ENCODE measurements at places on chromosomes 5 and 9.

GRCh38 chr5:96072138-96072790 is 110.6 kb upstream of the ELL2 start:
- DNase-seq, result no peak

- DNase-seq, result no peak
These were observed 191.9 kb upstream of the PUM3 start for GRCh38 chr9:3035579-3036332.

- no peak for DNase-seq
These were observed 1055.9 kb downstream of the CDH18 start for GRCh38 chr5:18932081-18932480.

- DNase-seq, result no peak
These were observed 537.8 kb upstream of the DAP start for GRCh38 chr5:11298877-11299276.

- peak; percentile 90 for DNase-seq
These were observed 42.3 kb upstream of the NOTCH1 start for GRCh38 chr9:136587944-136588662.

DNA sequence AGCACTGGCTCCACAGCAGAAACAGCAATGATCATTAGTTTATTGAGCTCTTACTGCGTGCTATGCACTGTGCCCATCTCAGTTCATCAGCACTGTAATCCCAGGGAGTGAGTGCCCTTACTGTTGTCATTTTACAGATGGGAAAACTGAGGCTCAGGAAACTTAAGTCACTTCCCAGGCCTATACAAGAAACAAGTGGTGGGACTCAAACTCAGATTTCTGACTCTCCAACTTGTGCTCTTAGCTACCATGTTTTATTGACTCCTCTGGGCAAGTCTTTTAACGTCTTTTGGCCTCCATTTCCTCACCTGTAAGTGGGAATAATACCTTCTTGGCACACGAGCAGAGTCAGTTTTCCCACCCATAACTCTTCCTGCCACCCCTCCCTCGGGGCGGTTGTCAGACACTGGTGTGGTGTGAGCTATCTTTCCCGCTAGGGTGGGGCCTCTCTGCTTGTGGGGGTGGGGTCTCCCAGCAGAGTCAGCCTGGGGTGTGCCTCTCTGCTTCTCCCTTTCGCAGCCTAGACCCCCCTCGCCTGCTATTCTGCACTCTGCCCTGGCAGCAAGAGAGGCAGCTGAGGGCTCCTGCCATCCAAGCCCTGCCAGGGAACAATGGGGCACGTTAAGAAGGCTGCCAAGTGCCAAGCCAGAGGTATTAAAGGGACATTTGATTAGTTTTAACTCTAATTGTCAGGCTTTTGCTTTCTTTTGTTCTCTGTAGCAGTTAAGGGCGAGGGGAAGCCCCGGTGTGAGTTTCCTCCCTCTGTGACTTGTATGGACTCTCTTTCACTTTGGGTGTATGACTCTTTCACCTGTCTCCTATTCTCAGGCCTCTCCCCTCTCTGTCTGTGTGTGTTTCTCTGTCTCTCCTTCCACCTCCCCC is 12.1 kb downstream of the GALNT10 start:
- no peak for DNase-seq

DNA sequence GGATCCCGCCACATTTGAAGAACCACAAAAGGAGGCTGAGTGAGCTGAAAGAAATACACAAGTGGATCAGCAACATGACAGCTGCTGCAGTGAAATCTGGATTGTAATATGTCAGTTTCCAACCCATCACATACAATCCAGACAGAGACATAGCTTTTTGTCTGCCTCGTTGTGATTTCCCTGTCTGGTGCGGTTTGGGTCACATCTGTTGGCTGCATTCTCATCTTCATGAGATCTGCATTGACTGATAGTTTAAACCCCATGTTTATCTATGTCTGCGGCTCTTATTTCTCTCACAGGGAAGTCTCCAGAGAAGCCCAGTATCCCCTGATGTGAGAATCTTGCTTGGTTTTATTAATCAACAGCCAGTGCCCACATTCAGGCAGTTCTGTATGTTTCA is 403.1 kb upstream of the ZNF608 start:
- DNase-seq, result no peak

DNA sequence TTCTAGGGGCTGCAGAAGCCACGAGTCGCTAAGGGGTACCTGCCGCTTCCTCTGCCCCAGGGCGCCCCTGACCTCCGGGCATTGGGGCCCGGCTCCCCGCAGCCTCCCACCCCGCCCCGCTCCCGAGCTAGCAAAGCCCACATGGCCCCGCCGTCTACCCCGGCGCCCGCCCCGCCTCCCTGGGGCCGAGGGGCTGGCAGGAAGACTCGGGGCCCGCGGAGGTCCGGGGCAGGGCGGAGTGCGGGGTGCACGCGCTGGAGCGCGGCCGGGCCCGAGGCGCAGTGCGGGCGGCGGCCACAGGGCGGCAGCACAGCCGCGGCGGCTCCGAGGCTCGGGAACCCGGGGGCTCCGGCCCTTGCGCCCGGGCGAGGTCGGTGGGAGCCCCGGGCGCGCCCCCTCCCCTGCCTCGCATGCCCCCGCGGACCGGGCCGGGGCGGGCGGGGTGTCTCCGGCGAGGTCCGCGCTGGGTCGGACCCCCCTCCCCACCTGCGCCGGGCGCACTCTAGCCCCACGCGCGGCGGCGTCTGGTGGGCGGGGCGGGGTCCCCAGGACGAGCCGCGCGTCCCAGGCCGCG is 6.7 kb downstream of the NRARP start:
- peak; percentile 71 for DNase-seq

DNA sequence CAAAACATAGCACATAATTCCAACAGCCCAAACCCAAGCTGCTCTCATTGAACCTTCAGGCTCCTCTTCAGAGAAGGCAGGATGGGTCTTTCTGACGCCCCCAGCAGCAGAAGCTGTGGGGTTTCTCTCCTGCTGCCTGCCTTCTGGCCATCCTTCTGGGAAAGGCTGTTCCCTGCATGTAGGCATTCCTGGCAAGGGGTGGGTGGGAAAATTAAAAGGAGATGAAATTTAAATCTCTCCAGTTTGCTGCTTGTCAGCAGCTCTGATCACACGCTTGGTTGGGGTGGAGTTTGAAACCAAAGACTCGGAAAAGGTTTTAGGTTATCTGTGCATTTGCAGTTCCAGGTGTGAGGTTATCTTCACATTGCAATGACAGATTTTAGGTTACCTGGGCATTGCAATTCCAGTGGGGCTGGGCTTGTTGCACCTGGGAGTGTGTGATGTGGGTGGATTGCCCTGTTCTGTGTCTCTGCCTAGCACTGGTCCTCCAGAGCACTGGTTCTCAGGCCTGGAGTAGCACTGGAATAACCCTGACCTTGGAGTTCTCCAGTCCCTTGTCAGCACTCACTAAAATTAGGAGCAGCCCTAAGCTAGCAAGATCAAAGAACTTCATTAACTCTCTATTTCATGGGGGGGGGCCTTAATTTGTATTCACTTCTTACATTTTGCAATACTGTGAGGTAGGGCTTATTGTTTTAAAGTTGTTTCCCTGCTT is 109.7 kb downstream of the PDZD2 start:
- DNase-seq, result no peak

- DNase-seq, result no peak
These were observed 196.6 kb downstream of the SNCAIP start for GRCh38 chr5:122508623-122509022.

DNA sequence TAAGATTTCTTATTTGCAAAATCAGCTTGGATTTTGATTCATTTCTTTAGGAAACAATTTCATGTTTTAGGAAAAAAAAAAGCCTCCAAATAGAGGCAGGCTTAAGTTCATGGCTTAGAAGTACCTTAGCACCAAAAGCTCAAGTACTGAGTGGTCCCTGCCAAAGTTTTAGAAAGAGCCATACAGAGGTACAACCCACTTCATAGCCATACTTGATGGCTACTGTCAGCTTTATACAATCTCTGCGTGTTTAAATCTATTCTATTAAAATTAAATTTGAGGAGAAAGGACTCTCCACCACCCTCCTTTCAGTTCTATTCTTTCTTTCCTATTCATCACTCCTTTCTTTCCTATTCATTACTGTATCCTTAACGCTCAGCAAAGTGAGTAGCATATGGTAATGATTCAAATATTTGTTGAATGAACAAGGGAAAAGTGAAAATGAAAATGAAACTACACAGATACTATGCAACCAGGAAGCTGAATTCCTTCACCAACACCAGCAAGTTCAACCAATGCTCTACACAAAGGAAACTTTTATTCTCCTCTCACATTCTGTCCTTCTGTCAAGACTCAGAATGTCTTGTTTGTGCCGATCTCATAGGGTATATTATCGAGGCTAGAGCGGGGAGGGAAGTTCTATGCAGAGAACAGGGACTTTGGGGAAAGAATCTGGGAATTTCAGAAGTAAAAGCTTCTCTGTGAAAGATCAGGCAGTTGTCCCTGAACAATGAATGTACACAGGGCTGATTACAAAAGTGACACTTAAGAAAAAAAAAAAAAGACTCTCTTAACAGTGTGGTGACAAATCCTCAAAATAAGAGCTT is 138.6 kb upstream of the SPEF2 start:
- DNase-seq, result no peak

DNA sequence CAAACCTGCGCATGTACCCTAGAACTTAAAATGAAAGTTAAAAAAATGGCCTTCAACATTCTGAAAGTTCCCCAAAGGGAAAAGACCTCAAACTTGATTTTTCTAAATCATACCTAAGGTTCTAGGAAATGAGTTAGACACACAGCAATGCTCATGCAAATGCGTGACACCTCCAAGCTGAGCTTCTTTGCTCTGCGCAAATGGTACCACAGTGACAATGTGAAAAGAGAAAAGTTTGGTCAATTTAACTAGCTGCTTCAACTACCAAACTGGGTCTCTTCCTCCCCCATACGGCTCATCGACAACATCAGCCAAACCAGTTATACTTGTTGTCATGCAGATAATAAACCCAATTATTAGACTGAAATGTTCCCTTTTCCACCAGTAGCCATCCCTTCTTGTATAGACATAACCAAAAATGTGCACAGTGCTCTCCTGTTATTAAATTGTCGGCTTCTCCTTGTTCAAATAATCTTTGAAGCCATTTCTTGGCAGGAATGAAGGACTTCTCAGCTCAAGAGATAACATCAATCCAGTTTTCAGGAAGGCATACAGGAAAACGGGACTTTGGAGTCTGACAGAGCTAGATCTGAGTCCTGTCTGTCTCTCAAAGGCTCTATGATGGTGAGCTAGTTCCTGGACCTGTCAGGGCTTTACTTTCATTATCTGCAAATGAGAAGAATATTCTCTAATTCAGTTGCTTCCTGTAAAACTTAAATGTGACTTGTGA is 185.6 kb upstream of the NR3C1 start:
- no peak for DNase-seq

Measured in WTC11 (cell line).